ENCODE measurements at places on chromosomes 3 and 15. TPM values are rescaled to one million over a fixed set of nuclear protein-coding genes. Genes with fewer than 3 reads are reported as not detected.
A peak's percentile ranks its signal among the peaks of the same experiment; 100 is the strongest.

- no peak overlapping the region for H3K27ac ChIP-seq
- no peaks in the 10 kb centered on the region for H3K36me3 ChIP-seq
- no peak for DNase-seq
- H3K4me1 ChIP-seq, result no peaks in the 10 kb centered on the region
- H3K27me3 ChIP-seq, result no peaks in the 10 kb centered on the region
Measured at GRCh38 chr3:117842086-117842485, 1132.5 kb downstream of the TUSC7 start.

GRCh38 chr3:65783117-65783516 lies 255.6 kb downstream of the MAGI1 start:
- no peak overlapping the region for H3K27ac ChIP-seq
- no peaks in the 10 kb centered on the region for H3K27me3 ChIP-seq
- DNase-seq, result no peak
- H3K4me1 ChIP-seq, result peaks cover 6% of the 10 kb centered on the region
- H3K4me3 ChIP-seq, result no peak overlapping the region

DNA sequence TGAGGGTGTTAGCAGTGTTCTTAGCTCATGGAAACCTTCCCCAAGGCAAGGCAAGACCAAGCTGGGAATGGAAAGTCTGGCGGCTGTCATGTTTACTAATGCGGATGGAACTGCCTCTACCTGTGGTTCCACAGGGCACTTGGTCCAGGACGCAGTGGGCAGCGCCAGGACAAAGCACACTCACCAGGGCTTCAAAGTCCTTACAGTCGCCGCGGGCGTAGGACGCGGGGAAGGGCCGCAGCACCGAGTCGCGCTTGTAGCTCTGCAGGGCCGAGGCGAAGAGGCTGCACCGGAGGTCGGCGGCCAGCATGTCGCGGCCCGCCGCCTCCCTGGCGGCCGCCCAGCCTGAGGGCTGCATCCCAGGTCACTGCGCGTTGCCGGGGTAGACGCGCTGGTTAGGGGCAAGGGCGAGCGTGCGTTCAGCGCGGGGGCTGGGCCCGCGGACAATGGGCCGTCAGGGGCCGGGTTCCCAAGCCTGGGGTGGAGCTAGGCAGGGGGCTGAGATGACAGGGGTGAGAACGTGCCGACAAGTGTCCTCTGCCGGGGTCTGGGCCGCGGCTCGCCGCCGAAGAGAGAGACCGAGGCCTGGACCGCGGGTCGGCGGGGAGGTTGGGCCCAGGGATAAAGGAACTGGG lies 497 bp downstream of the PARP16 start:
- H3K27me3 ChIP-seq, result no peaks in the 10 kb centered on the region
- peak overlapping the region; percentile 92 for H3K27ac ChIP-seq
- no peaks in the 10 kb centered on the region for H3K36me3 ChIP-seq

DNA sequence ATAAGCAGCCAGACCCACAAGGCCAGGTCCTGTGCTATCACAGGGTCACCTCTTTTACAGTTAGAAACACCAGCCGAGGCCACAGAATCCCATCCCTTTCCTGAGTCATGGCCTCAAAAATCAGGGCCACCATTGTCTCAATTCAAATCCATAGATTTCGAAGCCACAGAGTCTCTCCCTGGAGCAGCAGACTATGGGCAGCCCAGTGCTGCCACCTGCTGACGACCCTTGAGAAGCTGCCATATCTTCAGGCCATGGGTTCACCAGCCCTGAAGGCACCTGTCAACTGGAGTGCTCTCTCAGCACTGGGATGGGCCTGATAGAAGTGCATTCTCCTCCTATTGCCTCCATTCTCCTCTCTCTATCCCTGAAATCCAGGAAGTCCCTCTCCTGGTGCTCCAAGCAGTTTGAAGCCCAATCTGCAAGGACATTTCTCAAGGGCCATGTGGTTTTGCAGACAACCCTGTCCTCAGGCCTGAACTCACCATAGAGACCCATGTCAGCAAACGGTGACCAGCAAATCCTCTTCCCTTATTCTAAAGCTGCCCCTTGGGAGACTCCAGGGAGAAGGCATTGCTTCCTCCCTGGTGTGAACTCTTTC lies 39.6 kb downstream of the TGM4 start:
- DNase-seq, result peak; percentile 71
- no peaks in the 10 kb centered on the region for H3K27me3 ChIP-seq
- no peak overlapping the region for H3K27ac ChIP-seq
- no peak overlapping the region for H3K4me3 ChIP-seq
- H3K36me3 ChIP-seq, result no peaks in the 10 kb centered on the region

Gene LRRC31
- total RNA-seq, result not detected

Gene GCNT3
- 1.2 TPM for total RNA-seq

Gene TBC1D23
- total RNA-seq, result 25.6 TPM

Gene CMTM7
- 13.0 TPM for total RNA-seq

Gene FGF12
- 8.6 TPM for total RNA-seq

Data from pancreas (tissue), 10 donors.